ENCODE measurements at places on chromosomes 4 and X.

GRCh38 chrX:56569378-56570057 lies 6.1 kb downstream of the UBQLN2 start:
- no peak for DNase-seq

DNA sequence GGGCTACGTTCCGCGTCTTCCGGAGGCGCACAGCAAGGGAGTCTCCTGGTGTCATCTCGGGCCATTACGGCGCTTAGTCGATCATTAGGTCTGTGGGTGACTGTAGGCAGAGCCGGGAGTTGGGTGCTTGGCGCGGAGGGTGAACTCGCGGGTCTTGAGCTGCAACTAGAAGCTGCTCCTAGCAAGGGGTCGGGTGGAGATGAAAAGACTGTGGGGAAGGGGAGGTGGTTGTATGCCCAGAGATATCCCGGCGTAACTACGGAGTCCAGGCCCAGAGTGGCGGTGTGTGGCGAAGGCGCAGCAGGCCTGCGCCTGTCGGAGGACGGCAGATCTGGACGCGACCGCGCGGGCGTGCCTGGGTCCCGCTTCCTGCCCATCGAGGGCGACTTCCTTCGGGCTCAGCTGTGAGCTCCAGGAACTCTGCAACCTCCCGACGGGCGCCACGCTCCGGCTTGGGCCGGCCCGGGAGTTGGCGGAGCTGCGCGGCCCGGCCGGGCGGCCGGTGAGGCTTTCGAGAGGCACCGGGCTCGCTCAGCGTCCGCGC lies 2.7 kb upstream of the NKX3-2 start:
- DNase-seq, result no peak

- DNase-seq, result no peak
Measured at GRCh38 chrX:1581132-1581531, 10.3 kb upstream of the AKAP17A start.

- no peak for DNase-seq
Measured at GRCh38 chr4:84417997-84418709, 80.9 kb downstream of the NKX6-1 start.

DNA sequence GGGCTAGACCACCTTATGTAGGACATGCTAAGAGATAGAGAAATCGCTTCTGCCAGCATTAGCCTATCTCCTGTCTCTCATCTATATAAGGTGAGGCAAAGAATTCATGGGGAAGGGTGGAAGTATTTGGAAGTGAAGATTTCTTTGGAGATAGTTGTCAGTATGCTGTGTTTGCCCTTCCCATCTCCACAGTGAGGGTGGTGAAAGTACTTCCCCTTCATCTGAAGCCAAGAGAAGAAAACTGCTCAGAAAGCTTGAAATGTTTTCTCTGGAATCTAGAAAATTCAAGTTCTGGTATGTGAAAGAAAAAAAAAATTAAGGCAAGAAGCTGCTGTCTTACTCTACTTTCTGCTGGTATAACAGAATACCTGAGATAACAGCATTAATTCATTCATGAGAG lies 12.3 kb upstream of the ADH5 start:
- DNase-seq, result no peak

DNA sequence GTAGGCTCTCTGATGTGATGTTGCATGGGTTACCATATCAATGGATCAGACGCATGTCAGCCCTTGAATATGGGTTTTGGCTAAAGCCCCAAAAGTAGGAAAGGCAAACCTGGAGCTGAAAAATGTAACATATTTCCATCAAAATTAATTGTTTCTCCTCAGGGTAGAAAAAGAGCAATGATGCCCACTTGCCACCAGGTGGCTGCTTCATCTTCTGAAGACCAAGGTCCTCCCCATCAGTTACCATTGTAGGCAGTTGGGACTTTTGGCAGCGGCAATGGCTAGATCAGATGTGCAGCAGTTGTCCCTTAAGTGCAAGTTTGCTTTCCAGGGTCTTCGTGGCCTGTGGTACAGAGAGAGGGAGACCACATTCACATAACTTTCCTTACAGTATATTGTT lies 118.2 kb downstream of the NAF1 start:
- DNase-seq, result no peak

DNA sequence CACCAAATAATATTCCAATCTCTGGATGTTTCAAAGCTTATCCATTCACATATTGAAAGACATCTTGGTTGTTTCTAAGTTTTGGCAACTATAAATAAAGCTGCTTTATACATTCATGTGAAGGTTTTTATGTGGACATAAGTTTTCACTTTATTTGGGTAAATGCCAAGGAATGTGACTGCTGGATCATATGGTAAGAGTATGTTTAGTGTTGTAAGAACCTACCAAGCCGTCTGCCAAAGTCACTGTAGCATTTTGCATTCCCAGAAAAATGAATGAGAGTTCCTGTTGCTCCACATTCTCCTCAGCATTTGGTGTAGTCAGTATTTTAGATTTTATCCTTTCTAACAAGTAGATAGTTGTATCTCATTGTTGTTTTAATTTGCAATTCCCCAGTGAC lies 1047.7 kb downstream of the C4orf33 start:
- DNase-seq, result no peak

DNA sequence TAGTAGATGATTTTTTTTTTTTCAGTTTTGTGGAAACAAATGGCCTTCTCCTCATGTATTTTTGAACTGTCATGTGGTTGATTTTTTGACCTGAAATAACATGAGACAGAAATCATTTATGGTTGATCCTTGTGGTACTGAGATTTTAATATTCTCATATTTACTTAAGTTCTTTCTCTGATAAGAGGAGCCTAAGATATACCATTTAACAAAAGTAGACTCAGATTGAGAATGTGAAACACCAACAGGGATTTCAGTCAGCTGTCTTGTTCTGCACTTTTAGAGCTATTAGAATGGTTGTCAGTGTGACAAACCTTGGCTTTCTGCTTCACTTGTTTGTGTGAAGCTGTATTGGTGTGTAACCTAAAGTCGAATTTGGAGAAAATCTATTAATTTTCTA lies 575.7 kb downstream of the SPOCK3 start:
- no peak for DNase-seq

DNA sequence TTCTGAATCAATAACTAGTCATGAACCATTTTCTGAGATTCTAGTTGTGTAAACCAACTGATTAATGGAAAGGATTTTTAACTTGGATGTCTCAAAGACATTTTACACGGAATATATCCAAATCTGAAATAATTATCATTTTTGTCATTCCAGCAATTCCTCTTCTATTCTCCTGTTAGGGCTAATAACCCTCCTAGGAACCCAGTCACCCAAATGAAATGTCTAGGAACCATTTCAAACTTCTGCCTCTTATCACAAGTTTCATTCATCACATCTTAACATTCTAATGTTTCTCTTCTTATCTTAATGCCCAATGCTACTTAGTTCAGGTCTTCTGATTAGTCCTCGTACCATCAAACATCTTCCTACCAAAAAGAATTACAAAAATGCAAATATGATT lies 639.8 kb downstream of the DMD start:
- no peak for DNase-seq
